Cerebellar nuclear complex (tissue), 1 donor: ENCODE measurements at places on chromosomes 6 and 20.

- no peak for DNase-seq
These were observed 139.1 kb downstream of the COL9A1 start for GRCh38 chr6:70163795-70164194.

GRCh38 chr6:34858681-34859080, 29.2 kb downstream of the TAF11 start:
- no peak for DNase-seq

GRCh38 chr20:17776551-17776950, 76.8 kb downstream of the BANF2 start:
- DNase-seq: no peak

DNA sequence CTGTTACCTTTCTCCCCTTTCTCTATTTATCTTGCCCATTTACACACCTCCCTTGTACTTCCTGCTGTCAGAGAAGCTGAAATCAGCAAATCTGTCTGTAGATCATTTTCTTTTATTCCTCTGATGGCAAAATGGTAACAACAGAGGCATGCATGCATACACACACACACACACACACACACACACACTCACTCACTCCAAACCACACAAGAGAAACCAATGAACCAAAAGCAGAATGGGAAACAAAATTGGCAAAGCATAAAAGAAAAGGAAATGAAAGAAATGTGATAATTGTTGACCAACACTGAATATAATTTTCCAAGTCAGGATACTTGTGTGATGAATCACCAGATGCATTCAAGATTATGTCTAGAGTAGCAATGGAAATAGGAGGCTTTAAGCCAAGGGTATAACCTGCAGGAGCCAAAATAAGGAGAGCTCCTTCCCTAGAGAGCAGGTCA, 172.4 kb downstream of the PLCB4 start:
- no peak for DNase-seq

DNA sequence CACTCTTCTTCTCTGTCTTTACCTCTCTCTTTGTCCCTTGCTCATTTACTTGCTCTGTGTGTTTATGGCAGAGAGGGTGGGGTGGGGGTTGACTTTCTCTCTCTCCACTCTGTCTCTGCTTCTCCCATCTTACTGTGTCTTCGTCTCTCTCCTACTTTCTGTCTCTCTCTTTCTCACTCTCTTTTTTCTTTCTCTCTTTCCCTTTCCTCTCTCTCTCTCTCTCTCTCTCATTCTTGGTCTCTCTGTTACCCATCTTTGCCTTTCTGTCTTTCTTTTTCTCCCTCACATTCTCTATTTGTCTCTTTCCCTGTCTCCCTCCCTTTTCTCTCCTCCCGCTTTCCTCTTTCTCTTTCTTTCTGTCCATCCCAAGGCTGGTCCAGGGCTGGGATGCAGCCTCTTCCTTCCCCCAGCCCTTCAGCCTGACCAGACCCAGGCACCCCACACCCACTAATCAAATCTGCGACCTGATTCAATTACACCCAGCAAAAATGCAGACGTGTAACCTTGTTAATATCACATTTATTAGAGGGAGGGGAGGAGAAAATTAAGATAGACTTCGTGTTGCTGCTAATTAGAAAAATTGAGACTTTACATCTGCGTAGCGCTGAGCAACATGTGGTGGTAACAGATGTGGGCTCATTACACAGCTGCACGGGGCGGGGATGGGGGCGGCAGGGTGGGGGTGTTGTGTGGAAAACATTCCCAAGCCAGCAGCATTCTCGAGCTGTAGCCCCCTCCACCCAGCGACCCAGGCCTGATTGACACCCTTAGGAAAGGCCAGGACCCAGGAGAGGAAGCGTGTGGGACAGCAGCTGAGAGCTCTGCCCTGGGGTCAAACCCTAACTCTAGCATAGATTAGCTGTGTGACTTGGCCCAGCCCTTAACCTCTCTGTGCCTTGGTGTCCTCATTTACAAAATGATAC, 124.9 kb upstream of the MAFB start:
- DNase-seq: no peak

DNA sequence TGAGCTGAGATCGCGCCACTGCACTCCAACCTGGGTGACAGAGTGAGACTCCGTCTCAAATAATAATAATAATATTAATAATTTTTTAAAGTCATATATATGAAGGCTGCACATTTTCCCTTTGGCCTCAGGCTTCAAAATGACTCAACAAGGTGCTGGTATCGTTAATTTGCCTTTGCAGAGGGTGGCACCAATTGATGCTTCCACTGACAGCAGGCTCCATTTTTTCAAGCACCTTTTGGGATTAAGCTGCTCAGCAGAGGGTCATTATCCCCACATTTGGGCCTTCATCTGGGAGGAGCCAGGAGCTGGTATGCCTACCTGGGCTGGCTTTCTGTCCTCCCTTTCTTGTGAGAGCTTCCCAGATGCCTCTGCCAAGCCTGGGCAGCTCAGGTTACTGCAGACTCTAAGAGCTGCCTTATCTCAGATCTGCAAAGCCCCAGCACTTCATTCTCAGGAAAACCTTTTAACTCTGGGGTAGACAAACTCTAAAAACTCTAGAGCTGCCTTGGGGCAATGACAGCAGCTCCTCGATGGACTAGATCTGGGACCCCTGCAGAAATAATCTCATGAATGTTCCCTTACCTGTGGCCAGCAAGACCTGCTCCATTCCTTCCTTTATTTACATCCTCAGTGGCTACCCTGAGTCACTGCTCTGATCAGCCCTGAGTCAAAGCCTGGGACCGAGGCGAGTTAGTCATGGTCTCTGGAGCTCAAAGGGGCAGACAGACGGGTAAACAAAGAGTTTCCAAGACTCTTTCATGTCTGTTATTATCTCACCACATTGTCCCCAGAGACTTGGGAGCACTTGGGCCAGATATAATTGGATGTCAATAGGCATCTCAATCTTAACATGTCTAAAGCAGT, 80.0 kb upstream of the EYA2 start:
- no peak for DNase-seq

DNA sequence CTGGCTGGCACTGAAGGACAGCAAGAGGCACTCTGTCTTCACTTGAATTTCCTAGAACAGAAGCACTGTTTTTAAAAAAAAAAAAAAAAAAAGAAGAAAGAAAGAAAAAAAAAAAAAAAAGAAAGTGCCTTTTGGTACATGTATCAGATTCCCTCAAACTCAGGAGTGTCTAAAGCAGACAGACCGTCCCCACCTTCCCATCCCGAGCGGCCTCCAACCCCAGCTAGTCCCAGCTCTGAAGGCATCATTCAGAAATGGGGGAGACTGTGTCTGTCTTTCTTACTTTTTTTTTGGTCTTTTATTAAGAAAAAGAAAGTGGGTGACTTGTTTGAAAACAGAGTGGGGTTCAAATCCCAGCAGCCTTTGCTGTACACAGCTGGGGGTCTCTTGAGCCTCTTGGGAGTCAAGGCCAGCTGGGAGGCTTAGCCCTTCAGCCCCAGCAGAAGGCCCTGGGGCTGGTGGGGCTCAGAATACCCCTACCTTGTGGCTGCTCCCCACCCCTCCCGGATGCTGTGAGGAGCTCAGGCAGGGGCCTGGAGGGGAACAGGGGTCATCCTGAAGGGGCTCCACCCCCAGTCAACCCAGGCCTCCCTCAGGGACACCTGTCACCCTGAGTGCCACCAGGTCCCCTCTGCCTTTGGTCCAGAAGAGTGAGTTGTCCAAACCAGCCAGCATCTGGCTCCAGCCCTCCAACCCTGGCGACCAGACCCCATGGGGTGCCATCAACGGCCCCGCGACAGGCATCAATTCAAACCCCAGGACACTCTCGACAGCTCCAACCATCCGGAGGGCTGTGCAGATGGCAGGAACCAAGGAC, 128.3 kb downstream of the TAF4 start:
- no peak for DNase-seq

DNA sequence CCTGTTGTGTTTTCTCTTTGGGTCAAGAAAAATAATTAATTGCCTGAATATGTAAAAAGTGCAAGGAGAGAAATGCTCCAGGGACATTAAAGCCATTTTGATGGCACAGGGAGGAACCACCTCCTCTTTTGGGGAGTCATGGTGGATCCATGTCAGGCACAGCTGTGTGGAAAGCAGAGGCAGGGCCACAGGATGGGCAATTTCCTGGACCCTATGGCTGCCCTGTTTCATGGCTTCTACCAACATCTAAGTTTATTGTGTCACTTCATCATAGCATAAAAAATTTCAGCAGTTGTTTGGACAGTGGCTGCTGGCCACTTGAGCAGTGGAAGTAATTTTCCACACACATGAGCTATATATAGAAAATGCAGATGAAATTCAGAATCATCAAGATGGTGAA, 238.2 kb downstream of the SYNE1 start:
- no peak for DNase-seq

- no peak for DNase-seq
These were observed 671 bp downstream of the TAPBP start for GRCh38 chr6:33313105-33313708.

GRCh38 chr6:53258076-53258773, 90.5 kb downstream of the ELOVL5 start:
- no peak for DNase-seq

- DNase-seq: no peak
These were observed 52.8 kb upstream of the FILIP1 start for GRCh38 chr6:75546381-75546780.
